Activated CD4-positive, alpha-beta T cell treated with anti-CD3 and anti-CD28 coated beads for 48 hours (primary cell): ENCODE measurements at places on chromosomes 2 and 18.
A peak's percentile ranks its signal among the peaks of the same experiment; 100 is the strongest.

DNA sequence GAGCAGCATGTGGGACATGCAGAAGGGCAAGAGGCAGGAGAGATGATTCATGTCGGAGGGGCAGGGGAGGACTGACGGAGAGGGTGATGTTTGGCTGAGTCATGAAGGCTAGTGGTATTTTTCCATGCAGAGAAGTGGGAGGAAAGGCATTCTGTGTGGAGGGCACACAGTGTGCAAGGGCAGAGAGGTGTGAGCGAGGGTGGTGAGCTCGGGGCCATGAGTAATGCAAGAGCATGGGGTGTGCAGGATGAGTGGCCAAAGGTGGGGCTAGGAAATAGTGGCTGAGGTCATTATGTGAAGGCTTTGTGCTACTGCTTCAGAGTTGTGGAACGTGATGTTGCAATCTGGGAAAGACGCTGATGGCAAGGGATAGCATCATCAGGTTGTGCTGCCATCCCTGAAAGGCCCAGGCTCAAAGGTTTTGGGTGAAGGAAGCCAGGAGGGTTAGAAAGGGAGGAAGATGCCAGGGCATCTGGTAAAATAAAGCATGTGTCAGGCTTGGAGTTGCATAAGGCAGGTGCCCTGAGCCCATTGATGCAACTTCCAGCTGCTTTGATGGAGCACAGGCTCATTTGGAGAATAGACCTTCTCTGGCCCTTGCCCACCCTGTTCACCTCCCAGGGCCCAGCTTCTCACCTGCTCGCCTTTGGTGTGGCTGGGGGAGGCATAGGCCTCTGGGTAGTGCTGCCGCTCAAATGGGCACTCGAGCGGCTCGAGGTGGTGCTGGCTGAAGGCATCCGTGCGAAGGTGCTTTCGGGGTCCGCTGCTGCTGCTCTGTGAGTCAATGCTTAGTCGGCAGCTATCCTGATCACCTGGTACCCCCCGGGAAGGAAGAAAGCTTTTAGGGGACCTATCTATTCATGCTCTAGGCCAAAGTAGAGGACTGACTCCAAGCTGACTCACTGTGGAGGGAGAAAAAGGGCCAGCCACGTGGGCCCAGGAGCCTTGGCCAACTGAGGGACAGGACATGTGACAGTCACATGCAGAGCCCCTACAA is 37.5 kb downstream of the PAX8 start:
- DNase-seq: peak; percentile 80

DNA sequence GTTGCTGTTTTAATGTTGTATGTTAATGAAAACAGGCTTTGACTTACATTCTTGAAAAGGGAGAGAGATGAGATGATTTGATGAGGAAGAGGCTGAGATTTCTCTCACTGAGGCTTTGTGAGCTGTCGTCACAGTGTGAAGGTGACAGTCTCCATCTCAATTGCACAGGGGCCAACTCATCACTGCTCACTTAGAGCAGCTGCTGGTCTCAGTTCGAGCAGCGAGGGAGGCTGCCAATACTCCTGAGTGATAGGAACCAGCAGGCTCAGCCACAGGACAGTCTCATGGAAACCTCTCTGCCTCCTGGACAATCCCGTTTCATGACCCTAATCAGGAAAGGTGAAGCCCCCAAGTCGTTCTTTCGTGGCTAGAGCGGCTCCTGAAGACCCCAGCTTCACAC is 170.7 kb upstream of the SOX11 start:
- no peak for DNase-seq

DNA sequence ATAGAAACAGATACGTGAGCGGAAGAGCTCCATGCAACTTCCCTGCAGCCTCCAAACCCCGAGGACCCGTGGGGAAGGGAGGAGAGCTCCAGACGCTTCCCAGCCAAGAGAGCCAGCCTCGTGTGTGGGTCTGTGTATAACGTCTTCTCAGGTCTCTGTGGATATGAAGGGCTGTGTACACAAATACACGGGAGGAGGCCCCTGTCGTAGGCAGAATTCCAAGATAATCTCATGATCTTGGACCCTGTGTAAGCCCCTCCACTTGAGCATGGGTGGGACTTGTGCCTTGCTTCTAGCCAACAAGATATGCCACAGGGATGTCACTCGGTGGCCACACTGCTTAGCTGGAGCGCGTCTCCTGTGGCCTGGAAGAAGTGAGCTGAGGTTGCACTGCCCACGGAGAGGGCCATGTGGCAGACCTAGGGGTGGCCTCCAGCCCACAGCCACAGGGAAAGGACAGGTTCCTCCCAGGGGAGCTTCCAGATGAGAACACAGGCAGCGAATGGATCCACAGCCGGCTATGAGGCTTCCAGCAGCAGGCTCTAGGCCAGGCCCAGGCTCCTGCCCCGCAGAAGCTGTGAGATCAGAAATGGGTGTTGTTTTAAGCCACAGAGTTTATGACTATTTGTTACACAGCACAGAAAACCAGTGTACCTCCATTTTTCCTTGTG is 15.6 kb upstream of the KLF11 start:
- no peak for DNase-seq

DNA sequence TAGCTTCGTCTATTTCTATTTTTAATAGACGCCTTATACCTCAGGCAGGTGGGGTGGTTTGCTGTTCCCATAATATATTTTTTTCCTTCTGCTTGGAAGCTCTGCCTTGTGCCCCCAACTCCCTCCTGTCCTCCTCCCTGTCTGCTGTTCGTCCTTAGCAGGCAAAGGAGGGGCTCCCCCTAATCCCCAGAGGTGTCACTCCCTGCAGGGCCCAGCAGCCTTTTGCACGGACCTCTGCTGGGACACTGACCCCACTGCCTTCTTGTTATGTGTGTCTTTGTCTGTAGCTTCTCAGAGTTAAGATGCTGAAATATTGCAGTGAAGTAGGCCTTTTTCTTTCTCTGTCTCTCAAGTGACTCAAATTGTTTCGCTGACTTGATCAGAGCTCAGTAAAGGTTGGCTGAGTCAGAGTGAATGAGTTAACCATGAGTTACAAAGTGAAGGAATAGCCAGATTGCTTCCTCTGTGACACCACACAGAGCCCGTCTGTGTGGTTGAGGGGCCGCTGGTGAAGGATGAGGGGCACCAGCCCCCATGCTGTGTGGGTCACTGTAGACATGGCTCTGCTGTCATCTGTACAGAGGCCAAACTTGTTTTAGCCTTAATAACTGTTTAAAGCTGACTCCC is 47.7 kb downstream of the PRKCE start:
- DNase-seq: peak; percentile 5

GRCh38 chr2:240197462-240198139 is 57.1 kb upstream of the OTOS start:
- DNase-seq: no peak

GRCh38 chr2:225282858-225283710 is 116.4 kb upstream of the NYAP2 start:
- DNase-seq: peak; percentile 31

DNA sequence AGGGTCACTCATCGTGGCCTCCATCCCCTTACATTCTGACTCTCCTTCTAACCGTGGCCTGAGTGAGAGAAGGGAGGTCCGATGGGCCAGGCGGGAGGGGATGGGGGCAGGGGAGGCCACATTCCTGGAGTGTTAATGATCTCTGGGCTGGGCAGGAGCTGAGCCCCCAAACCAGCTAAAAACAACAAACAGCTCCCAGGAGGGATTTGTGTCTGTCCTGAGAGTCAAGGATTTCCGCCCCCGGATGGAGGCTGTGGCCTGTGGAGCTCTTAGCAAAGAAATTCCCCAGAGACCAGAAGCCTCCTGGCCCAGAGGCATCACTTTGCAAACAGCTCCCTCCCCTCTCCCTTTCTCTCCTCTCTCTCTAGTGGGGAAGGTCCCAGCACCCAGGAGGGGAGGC is 23.5 kb downstream of the EMX1 start:
- no peak for DNase-seq

DNA sequence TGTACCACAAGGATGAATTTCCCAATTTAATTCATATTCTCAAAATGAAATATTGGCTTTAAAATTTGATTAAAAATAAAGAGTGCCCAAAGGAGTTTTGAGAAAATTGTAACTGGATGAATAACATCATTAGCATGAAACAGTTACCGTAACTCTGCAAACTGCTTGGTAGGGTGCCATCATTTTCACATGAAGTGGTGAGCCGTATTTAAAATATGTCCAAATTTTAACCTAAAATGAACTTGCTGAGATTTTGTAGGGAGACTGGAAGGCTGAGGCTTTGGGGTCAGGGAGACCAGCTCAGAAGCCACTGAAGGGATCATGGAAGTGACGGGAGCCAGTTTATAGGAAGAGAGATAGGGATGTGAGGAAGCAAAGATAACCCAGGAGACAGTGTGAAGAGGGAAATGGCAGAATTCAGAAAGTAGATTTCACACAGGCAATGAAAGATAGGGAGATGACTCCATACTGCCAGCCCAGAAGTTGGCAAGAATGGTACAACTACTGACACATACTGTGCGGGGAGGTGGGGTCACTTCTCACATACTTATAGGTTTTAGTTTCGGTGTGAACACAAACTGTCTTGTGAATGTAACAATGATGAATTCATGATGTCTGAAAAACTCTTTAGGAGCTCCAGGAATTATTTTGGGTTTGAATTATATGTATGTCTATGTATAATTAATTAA is 53.8 kb downstream of the EFEMP1 start:
- no peak for DNase-seq

DNA sequence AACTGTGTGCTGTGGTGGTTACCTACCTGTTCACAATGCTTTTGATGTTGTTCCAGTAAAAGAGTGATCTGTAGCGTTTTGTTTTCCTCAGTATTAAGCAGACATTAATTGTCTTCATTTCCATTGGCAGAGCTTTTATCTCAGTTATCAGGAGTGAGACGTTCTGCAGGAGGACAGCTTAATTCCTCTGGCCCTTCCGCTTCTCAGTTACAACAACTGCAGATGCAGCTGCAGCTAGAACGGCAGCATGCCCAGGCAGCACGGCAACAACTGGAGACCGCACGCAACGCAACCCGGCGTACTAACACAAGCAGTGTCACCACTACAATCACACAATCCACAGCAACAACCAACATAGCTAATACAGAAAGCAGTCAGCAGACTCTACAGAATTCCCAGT is 78.3 kb downstream of the KCMF1 start:
- DNase-seq: no peak

GRCh38 chr18:3495691-3496430 is 45.9 kb downstream of the TGIF1 start:
- DNase-seq: no peak

DNA sequence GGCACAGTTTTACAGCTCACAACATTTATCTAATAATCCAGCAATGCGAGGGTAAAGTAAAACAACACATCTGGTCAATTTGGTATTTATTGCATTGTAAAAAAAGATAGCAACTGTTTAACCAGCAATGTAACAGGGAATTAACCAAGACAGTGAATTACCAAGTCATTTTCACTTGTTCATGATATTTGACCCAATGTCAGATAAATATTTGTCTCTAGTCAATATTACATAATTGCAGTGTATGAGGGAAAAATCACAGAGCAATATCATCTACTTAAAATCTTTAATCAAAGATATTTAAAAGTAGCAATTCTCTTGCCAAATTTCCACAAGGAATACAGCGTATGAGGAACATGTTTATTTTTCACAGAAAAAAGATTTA is 1265.1 kb upstream of the CHAC2 start:
- no peak for DNase-seq

- DNase-seq: no peak
Observed at GRCh38 chr2:157831573-157832315, 44.4 kb downstream of the ACVR1 start.

GRCh38 chr2:47043142-47043890 is 111.8 kb downstream of the STPG4 start:
- no peak for DNase-seq

DNA sequence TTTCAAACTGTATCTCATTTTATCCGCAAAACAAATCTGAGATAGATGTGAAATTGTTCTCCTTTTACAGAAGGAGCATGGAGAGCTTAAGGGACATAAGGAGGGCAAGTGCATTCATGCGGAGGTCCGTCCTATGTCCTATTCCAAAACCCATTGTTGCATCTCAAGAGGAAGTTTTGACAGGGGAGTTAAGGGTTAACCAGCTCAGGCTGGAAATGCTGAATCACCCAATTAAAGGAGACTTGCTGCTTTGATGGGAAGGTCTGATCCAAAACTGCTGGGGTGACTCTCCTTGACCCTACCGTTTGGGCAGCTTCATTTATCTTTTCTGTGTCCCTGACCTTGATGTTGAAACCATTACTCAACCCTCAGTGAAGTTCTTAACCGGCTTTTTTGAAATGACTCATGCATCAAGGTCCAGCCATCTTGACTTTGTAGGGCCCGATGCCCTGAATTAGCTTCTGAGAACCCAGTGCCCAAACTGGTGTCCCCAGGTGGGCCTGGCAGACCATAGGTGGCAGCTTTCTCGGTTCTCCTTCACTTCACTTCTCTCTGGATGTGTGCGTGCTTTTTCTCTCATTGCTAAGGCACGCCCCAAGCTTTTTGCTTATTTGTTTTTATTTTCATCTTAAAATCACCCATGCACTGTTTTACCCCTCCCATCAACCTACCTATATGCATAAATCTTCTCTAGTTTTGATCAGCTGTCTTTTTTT is 15.9 kb upstream of the TXNDC2 start:
- no peak for DNase-seq

GRCh38 chr2:145323512-145323911 is 803.6 kb upstream of the ZEB2 start:
- no peak for DNase-seq

- no peak for DNase-seq
Observed at GRCh38 chr2:19819097-19820065, 82.4 kb downstream of the TTC32 start.

DNA sequence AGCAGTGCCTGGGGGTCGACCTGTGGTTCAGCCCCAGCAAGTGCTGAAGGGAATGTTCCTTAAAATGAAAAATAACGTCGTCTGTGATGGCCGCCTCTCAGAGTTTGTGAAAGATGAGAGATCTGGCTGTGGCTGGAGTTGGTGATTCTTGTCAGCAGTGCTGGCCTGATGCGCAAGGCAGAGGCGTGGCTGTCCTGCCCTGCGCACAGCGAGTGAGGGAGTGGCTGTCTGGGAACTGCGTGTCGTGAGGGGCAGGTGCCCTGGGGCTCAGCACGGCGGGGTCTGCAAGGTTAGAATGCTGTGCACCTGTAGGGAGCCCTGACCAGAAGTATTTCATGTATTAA is 8.8 kb downstream of the NFATC1 start:
- peak; percentile 51 for DNase-seq

DNA sequence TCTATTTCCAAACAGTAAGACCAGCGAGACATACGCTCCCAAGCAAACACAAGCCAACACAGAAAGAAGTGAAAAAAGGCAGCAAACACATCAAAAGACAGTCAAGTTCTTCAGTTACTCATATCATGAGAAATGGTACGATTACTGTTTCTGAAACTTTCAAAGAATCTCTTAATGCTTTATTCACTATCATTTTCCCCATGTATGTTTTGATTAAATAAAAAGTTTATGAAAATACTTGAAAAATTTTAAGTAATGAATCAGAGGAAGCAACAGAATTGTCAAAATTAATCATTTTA is 114.9 kb downstream of the HDAC4 start:
- no peak for DNase-seq

GRCh38 chr2:164624316-164624715 is 3.0 kb upstream of the GRB14 start:
- no peak for DNase-seq

- no peak for DNase-seq
Observed at GRCh38 chr2:235054919-235055318, 103.1 kb downstream of the SH3BP4 start.
